ENCODE measurements at places on chromosomes 2 and 18. TPM values are rescaled to one million over a fixed set of nuclear protein-coding genes. Genes with fewer than 3 reads are reported as not detected.

GALR1 gene
- total RNA-seq = not detected

NT5DC4 gene
- not detected for total RNA-seq

CAPN14 gene
- total RNA-seq = 0.13 TPM

NTSR2 gene
- not detected for total RNA-seq

GATA6 gene
- 1.4 TPM for total RNA-seq

HOXD1 gene
- not detected for total RNA-seq

FANCL gene
- 25.0 TPM for total RNA-seq

ACOXL gene
- not detected for total RNA-seq

MAP3K20 gene
- total RNA-seq = 49.7 TPM

Data from articular chondrocyte of knee joint (primary cell).